ENCODE measurements at places on chromosomes 4 and X.

DNA sequence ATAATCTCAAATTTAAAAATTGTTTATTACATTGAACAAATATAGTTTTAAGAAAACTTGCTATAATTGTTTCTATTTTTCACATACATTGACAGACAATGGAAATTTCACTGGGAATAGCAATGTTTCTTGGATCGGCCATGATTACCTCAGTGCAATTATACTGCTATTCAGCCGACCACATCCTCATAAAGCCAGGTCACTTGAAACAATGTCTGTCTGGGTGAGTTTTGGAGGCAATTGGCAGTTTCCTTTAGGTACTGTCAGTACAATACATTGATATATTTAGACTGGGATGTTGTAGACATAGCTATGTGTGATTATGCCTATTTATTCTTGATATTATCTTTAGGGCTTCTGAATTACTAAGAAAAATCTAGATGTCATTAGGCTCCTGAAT lies 89.5 kb upstream of the VEGFC start:
- H3K36me3 ChIP-seq = no peaks in the 10 kb centered on the region
- no peak for DNase-seq
- H3K4me1 ChIP-seq = peaks cover 11% of the 10 kb centered on the region
- H3K4me3 ChIP-seq = no peak overlapping the region
- H3K27me3 ChIP-seq = no peaks in the 10 kb centered on the region

DNA sequence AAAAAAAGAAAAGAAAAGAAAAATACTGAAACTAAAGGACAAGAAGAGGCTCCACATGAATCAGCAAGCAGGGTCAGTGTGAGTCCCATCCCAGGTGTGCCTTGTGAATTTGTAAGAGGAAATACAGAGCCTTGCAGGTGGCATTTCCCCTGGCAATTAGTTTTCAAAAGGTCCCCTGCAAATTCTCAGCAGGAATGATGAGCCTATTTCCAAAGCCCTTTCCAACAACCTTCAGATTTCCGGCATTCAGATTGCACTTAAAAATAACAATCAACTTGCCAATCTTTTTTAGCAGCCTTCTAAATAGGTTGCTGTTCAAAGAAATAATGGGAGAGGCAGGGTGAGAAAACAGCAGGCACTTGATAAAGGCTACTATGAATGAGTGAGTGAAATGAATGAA lies 66.4 kb upstream of the OR13H1 start:
- no peaks in the 10 kb centered on the region for H3K4me1 ChIP-seq
- H3K4me3 ChIP-seq = no peak overlapping the region
- H3K27me3 ChIP-seq = no peaks in the 10 kb centered on the region
- H3K27ac ChIP-seq = no peak overlapping the region

- peak; percentile 27 for DNase-seq
- H3K4me3 ChIP-seq = no peak overlapping the region
- H3K27ac ChIP-seq = no peak overlapping the region
Observed at GRCh38 chrX:31036895-31037294, 34.9 kb downstream of the FTHL17 start.

GRCh38 chr4:169098969-169099690 lies 89.1 kb upstream of the CBR4 start:
- no peak overlapping the region for H3K27ac ChIP-seq
- DNase-seq = no peak
- H3K4me1 ChIP-seq = no peaks in the 10 kb centered on the region
- H3K36me3 ChIP-seq = no peaks in the 10 kb centered on the region
- H3K27me3 ChIP-seq = no peaks in the 10 kb centered on the region

DNA sequence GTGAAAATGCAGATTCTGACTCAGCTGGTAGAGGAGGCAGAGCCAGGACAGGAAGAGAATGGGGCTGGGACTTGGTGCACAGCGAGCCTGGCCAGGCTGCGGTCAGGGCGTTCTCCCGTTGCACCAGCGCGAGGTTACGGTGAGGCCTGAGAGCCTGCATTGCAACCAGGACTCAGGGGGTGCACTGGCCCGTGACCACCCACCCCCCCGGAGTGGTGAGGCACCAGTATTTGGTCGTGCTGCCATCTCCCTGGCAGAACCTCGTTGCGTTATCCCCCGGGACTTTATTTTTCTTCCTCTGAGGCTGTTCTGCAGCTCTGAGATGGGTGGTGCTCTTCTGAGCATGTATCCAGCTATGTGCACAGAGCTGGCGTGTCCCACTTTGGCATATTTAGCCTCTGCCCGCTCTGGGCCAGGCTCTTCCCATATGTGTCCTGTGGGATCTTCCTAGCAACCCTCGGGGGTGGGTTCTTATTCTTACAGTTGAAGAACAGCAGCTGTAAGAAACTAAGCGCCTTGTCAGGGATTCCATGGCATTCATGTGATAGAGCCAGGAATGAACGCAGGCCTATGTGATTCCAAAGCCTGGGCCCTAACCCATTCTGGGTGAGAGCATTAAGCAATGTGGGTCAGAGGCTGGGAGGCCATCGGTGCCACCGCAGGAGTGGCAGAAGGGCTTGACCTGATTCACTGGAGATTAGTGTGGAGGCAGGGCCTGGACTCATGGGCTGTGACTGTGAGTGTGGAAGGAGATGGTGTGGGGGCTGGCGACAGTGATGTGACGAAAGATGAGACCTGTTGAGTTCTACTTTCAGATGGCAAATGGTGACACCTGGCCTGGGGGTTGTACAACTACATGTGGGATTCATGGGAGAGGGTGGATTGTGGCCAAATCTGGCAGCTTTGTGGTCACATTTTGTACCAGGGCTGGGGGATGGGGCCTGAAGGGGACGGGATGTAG lies 3.1 kb downstream of the TADA2B start:
- H3K4me1 ChIP-seq = peaks cover 28% of the 10 kb centered on the region
- H3K27me3 ChIP-seq = no peaks in the 10 kb centered on the region
- H3K27ac ChIP-seq = no peak overlapping the region
- no peak for DNase-seq
- no peaks in the 10 kb centered on the region for H3K36me3 ChIP-seq

DNA sequence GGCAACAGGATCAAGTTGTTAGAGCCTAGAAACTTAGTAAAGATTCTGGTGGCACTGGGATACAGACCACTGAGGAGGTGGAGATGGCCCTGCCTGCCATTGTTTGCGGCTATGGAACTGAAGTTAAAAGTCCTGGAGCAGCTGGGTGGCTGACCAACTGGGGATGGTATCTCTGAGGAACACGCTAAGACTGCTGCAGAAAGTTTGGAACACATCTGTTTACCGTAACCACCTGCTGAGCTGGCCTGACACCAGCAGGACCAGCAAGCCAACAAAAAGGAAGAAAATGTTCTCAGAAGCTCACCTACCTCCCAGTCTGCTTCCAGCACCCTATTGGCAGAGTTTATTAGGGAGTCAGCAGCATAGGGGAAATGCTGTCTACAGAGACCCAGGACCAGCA lies 17.4 kb upstream of the PACRGL start:
- H3K36me3 ChIP-seq = no peaks in the 10 kb centered on the region
- H3K4me1 ChIP-seq = no peaks in the 10 kb centered on the region
- H3K27ac ChIP-seq = no peak overlapping the region
- DNase-seq = no peak
- no peak overlapping the region for H3K4me3 ChIP-seq
- H3K27me3 ChIP-seq = no peaks in the 10 kb centered on the region
